T-helper 22 cell (primary cell): ENCODE measurements at places on chromosomes 16 and 17.
A peak's percentile ranks its signal among the peaks of the same experiment; 100 is the strongest.

DNA sequence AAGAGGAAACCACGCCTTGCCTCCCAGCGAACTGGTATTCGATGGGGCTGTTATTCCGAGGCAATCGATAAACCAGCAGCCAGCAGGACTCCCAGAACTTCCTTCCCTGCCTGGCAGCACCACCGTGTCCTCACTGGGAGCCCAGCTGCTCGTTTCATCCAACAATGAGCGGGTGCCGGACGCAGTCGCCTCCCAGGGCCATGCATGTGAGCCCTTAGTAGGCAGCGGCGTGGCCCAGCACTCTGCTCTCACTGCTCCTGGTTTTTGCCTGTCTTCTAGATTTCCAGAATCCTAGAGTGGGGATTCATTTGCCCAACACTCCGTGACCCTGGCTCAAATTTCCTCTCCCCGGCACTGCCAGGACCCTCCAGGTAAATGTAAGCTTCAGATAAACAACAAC, 29.1 kb upstream of the RASD1 start:
- DNase-seq: no peak

DNA sequence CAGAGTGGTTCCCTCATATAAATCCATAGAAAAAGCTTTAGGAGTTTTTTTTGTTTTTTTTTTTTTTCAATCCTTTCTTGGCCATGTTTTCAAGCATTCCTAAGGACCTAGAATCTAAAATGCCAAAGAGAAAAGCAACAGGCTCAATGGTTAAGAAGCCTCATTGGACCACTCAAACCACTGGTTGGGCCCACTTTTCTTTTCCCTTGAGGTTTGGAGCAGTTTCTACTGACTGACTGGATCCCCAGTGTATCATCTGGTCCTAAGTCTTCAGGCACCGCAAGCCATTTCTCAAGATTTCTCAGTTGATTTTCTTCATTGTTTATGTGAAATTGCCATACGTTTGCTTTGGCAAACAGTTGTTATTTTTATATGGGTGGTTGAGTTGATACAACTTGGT, 14.4 kb downstream of the METTL9 start:
- no peak for DNase-seq

GRCh38 chr17:36629252-36629847, 28.0 kb downstream of the MRM1 start:
- DNase-seq: peak; percentile 40

DNA sequence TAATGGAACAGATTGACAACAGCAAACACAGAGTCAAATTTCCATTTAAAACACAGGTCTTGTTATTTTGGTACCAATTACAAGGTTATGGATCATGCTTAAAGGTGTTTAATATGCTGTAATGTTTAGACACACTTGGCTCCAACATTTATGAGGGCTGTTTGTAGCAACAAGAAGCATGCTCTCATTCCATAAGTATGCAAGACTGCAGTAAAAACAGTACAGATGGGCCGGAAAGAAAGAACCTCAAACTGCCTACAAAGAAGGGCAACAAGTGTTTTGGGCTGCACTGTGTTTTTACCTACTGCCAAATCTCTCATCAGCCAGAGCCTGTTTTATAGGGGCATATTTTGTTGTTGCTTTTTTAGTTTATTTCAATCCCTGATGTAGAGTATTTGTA, 100.5 kb upstream of the HS3ST3A1 start:
- no peak for DNase-seq

- DNase-seq: peak; percentile 66
Measured at GRCh38 chr16:78742501-78743283, 643.2 kb downstream of the WWOX start.

DNA sequence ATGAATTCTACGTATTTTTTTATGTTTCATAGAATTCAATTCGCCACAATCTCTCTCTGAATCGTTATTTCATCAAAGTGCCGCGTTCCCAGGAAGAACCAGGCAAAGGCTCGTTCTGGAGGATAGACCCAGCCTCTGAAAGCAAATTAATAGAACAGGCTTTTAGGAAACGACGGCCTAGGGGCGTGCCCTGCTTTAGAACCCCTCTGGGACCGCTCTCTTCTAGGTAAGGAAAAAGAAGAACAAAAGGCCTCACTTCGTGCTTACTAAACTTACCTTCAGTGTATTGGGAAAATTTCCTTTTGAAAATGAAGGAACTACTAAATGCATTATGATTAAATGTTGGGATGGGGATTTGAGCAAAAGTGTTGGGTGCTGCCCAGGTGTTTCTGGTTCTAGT, 63.2 kb downstream of the FOXK2 start:
- DNase-seq: no peak

DNA sequence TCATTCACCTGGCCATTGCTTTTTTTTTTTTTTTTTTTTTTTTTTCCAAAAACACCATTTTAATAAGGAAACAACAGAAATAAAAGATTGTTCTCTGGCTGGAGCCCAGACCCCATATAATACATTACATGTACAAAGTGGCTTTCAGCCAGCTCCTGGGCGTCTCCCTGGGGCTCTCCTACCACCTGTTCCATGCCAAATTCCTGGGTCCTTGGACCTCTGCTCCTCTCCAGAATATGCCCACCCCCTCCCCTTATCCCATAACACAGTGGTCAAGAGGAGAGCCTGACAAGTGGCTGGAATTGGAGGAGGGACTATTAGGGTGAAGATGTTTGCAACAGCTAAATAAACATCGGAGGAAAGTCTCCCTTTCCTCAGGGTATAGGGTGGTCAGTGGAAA, 3.6 kb upstream of the PHF12 start:
- DNase-seq: no peak

- DNase-seq: no peak
Measured at GRCh38 chr16:4517812-4518680, 20.5 kb downstream of the CDIP1 start.

- DNase-seq: no peak
Measured at GRCh38 chr17:37168731-37169353, 206.9 kb upstream of the C17orf78 start.

DNA sequence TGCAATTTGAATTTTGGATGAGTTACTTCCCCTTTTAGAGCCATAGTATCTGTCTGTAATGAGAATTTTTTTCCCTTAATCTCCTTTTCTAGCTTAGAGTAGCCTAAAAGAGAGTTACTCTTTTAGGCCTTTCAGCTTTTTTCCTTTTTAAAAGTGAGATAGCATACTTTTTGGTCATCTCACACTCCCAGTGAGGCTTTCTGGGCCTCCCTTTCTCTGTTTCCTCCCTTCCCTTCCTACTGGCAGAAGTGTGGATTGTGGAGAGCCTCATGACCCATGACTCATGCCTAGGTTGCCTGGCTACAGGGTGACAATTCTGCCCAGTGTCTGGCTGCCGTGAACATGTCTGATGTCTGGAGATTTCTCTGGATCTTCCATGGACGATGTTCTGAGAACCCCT, 15.2 kb downstream of the KRT23 start:
- DNase-seq: no peak

- peak; percentile 25 for DNase-seq
Measured at GRCh38 chr17:74864866-74865395, 5.2 kb upstream of the GRIN2C start.

- no peak for DNase-seq
Measured at GRCh38 chr17:8797621-8798175, 1.5 kb downstream of the MFSD6L start.

- DNase-seq: no peak
Measured at GRCh38 chr17:50049636-50050035, 6.3 kb upstream of the ITGA3 start.

- DNase-seq: no peak
Measured at GRCh38 chr17:62876673-62877405, 68.7 kb upstream of the MARCHF10 start.

GRCh38 chr17:13885953-13886889, 183.1 kb upstream of the COX10 start:
- DNase-seq: no peak

- DNase-seq: no peak
Measured at GRCh38 chr16:68792465-68793324, 50.6 kb upstream of the TANGO6 start.
